ENCODE measurements at places on chromosomes 2 and 18.

- no peak for DNase-seq
These were observed 549.9 kb upstream of the ACVR2A start for GRCh38 chr2:147294825-147295392.

DNA sequence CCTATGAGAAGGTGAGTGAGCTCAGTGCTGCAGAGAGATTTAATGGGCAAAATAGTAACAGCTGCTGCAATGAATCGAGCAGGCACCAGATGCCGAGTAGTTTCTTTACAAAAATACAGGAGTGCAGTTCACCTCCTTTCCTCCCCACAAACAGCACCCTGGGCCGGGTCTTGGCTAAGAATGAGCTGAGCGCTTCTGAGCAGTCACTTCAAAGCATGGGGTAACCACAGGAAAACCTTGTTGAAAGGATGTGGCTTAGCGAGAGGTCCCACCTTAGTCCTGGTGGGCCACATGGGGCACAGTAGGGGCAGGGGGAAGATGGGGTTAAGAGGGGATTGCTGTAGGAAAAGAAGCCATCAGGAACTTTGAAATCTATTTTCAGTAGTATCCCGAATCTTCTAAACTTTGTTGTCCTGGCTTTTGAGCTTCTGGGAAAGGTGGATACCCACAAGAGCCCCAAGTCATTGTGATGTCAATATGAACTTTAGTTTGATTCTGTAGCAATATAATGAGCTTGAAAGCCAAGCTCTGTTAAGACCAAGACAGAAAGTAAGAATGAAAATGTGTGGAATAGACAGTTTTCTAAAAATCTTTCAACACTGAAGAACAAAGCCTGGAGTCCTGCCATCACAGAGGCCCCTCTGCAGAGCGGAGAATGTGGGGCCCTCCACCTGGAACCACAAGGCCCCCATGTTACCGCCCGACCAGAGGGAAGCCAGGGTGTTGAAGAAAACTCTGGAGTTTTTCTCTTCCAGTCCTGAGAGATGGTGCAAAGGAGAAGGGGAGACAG is 101.0 kb upstream of the ZNF236 start:
- no peak for DNase-seq

DNA sequence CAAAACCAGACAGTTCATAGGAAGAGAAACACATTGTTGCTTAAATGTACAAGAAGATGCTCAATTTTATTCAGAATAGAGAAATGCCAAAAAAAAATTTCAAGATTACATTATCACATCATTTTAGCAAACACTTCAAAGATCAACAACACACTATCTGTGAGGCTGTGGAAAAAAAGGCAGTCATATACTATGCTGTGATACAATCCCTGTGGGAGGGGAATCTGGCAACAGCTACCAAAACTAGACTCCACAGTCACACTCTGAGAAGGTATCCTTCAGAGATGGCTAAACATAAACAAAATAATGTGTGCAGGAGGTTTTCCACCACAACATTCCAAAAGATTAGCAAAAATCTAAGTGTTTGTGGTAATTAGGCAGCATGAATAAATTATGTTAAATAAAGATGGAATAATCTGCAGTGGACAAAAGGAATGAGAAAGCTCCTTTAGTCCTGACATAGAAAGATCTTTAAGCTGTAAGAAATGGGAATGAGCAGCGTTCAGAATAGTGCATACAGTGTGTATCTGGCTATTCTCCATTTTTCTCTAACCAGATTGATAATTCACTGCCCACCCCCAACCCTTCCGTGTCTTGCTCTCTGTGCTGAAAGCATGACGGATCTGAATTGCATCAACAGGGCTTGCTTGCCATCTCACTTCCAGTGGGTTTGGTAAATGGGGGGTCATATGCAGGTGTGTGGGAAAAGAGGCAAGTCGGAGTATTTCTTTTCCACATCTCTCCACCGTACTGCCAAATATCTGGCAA is 329.6 kb downstream of the MBD2 start:
- DNase-seq, result no peak

GRCh38 chr2:193980599-193980998 is 1676.4 kb upstream of the SLC39A10 start:
- no peak for DNase-seq

DNA sequence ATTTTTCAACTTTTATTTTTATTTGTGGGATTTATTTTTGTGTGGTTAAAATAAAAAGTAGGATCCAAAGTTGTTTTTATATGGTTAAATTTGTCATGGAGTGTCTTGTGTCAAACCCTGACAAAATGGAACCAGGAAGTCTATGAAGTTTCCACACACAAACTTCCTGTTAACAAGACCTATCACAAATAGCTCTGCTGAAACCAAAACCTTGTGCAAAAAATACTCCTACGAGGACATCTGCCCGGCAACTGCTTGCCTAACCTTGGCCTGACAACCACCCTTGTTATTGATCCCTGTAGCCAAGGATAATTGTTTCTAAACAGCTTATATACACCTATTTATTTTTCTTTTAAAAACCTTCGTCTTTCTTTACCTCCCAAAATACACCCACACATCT is 389.6 kb downstream of the TRIB2 start:
- no peak for DNase-seq

DNA sequence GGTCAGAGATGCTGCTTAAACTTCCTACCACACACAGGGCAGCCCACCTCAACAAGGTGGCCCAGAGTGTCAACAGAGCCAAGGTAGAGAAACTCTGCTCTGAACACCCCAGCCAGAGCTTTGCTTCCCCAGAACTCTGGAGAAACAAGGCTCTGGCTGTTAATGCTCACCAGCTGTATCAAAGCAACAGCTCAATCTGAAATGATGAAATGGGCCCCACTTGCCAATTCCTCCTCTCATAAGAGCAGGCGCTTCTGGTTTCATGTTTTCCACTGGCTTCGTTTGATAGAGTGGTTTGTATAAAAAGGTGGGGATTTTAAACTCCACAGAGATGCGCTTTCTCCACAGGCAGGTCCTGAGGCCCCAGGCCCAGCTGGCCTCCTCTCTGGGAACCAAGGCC is 60.9 kb upstream of the TFCP2L1 start:
- DNase-seq, result no peak

- no peak for DNase-seq
These were observed 90.1 kb downstream of the ABI2 start for GRCh38 chr2:203418271-203418670.

GRCh38 chr2:240252191-240252871 is 111.9 kb upstream of the OTOS start:
- no peak for DNase-seq

- no peak for DNase-seq
These were observed 24.7 kb upstream of the NRP2 start for GRCh38 chr2:205657579-205657978.

DNA sequence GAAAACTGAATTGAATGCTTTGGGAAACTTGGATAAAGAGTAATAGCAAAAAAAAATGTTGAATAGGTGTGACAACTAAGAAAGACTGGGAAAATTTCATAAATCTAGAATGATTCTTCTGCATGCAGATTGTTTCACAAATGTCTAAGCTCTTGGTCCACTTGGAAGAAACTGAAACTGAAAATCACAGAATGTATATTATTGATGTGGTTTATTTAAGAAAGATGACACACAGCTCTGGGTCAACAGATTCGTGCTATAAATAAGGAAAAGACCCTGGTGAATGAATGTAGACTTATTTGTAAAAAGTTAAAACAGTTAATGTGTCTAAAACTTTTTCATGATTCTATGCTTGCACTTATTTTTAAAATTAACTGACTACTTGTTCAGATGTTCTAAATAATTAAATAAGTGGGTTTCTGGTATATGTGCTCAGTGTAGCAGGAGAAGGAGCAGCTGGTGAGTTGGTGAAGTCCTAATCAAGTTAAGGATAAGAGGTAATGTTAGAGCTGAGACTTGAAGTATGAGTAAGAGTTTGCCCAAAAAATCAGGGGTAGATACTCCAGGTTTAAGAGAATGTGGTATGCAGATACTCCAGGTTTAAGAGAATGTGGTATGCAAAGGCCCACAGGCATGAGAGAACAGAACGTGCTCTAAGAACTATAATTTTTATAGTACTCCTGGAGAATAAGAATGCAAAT is 24.5 kb downstream of the UGP2 start:
- DNase-seq, result no peak

DNA sequence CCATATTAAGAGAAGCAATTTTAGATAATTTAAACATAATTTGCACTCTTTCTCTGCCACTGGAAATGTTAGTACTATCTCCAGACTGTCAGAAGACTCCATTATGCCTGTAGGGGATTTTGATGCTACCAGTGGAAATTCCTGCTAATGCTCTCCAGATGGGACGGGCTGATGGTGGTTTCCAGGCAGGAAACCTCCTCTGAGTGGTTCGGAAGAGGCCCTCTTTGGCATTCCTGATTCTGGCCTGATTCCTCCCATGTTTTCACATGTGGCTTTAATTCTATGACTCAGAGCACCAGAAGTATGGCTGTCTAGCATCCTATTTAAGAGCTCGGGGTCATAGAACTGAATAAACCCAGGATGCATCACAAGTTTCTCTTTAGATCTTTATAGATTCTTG is 70.9 kb upstream of the ST6GAL2 start:
- no peak for DNase-seq

Data from SHP77 treated with DMSO at 0.1 percent for 48 hours (cell line).